ENCODE measurements at places on chromosomes 3 and 15. TPM values are rescaled to one million over a fixed set of nuclear protein-coding genes. Genes with fewer than 3 reads are reported as not detected.

The LHFPL4 gene
- not detected for total RNA-seq

The PPP1R14D gene
- total RNA-seq: not detected

The GHSR gene
- not detected for total RNA-seq

The CCDC54 gene
- total RNA-seq: not detected

The TUSC7 gene
- not detected for total RNA-seq

The RTP3 gene
- total RNA-seq: not detected

The TIMMDC1 gene
- 47.4 TPM for total RNA-seq

The NUP210 gene
- not detected for total RNA-seq

The GRM2 gene
- total RNA-seq: 0.24 TPM

The CPNE4 gene
- 1.6 TPM for total RNA-seq

The STAB1 gene
- total RNA-seq: 0.80 TPM

The KIF7 gene
- total RNA-seq: 7.9 TPM
